Stimulated activated CD8-positive, alpha-beta memory T cell treated with anti-CD3 and anti-CD28 coated beads, Interleukin-2, amount 100 ng/mL, for 48 hours (primary cell): ENCODE measurements at places on chromosomes 6 and 20.
A peak's percentile ranks its signal among the peaks of the same experiment; 100 is the strongest.

DNA sequence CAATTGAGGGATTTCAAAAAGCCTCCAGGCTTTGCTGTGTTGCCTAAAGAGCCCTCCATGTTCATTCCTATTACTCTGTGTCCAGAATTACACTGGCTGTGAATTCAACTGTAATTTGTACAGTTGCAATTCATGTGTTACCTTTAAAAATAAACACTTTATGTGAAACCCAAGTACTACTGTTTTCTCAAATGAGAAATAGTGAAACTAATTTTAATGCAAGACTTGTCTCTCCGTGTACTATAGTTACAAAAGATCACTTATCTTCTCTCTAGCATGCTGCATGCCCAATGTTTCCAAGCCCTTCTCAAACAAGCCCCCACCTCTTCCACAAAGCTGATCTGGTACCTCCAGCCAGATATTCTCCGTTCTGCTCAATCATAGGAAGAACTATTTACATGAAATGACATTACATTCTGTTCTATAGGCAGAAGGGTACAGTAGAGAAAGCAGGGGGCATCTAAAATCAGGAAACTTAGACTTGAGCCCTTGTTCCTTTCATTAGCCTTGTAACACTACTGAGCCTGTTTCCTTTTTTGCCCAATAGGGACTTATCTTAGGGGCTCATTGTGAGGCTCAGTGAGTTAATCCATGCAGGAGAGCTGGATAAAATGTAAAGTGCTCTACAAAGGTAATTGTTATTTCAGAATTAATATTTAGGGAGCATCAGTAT lies 12.3 kb upstream of the COL9A1 start:
- DNase-seq, result no peak

DNA sequence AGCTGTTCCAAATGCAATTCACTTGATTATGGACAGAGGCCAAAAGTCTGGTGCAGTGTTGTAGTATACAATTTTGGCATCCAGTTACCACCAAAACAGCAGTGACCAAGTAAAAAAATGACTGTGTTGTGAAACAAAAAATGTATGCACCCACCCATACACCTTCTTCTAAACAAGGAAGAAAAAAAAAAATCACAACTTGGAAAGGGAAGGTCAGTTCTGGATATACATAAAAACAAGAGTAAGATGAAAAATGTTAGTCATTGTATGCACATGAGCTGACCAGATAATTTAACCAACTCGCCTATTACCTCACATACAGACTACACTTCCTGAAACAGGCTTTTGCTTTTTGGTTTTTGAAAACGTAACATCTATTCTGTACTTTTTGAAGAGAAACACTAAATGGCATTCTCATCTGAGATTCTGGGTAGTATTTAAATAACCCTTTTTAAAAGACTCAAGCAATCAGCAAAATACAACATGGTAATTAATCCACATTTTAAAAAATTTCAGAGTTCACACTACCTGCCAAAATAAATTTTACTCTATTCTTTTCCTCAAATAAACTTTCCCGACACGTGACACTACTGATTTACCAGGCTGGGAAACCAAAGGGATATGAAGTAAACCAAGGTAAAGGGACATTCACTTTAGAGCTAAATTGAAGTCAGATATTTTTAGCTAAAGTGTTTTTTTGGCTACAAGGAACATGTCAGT lies 141.6 kb upstream of the SHLD1 start:
- no peak for DNase-seq

- DNase-seq, result no peak
Measured at GRCh38 chr6:125835221-125835744, 44.5 kb downstream of the NCOA7 start.

- peak; percentile 50 for DNase-seq
Measured at GRCh38 chr20:50575865-50576720, 65.9 kb downstream of the PTPN1 start.

DNA sequence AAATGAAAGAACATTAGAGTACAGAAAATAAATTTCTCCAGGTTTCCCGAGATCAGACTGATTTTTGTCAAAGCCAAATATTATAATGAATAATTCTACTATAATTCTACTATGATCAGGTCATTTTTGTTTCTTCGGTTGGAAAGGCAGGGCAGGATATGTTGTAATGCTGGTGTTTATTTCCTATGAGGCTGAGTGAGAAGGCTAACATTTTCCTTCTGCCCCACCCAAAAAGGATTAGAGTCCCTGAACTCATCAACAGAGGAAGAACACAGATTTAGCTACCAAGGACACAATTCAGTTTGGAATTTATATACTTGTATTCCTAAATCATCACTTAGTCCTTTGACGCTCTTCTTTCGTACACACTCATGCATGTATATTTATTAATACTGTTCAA lies 318.9 kb downstream of the SYNE1 start:
- no peak for DNase-seq
